ENCODE measurements at places on chromosomes 4 and X.

- DNase-seq = no peak
These were observed 335.5 kb downstream of the ARHGAP10 start for GRCh38 chr4:148067301-148067916.

DNA sequence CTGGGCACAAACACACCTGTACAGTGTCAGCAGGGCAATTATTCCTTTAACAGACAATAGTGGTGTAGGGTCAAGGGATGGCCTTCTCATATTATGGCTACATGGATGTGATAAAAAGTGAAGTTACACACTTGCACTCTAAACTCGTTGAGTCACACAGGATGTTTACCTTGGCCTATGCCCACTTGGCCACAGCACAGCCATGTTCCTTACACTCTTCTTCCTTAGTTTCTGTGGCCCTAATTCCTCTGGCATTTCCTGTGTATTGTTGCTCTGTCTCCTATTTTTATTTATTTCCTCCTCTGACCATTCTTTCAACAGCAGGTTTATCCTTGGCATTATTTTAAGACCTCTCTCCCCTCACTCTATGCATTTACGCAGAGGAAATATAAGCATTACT is 86.8 kb upstream of the NPFFR2 start:
- DNase-seq = no peak

- DNase-seq = no peak
These were observed 64.0 kb upstream of the ACSL1 start for GRCh38 chr4:184889666-184890335.

- no peak for DNase-seq
These were observed 116.5 kb upstream of the TRIM2 start for GRCh38 chr4:153087671-153088194.

DNA sequence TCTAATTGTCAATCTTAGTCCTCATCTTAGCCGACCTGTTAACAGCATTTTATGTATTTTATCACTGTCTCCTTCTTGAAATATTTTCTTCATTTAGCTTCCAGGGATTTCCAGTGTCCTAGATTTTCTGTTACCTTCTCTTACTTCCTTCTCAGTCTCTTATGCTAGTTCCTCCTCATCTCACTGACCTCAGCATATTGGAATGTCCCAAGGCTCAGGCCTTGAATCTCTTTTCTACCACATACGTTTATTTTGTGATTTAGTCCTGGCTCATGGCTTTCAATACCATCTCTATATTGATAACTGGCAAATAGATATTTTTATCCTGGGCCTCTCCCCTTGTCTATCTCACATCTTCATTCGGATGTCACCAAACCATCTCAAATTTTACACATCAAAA is 61.1 kb downstream of the IQCM start:
- DNase-seq = peak; percentile 9

DNA sequence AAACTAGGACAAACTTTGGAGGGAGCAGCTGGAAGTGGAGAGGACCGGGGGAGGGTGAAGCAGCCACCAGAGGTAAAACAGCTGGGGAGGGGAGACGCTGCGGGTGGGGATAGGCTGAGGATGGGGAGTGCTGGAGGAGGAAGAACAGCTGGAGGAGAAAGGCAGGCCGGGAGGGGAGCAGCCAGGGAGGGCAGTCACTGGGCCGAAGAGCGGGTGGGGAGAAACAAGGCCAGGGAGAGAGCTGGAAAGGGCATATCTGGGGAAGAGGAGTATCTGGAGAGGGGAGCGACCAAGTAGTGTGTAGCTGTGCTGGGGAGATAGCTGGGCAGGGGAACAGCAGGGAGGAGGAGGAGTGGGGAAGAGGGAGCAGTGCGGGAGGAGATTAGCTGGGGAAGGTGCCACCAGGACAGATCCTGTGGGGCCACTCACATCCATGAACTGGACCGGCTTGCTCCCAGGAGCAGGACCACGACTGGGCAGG is 2.7 kb downstream of the SLC38A5 start:
- DNase-seq = no peak

GRCh38 chr4:151857368-151857767 is 96.6 kb upstream of the GATB start:
- DNase-seq = no peak
